ENCODE measurements at places on chromosomes 11 and 22. TPM values are rescaled to one million over a fixed set of nuclear protein-coding genes. Genes with fewer than 3 reads are reported as not detected.

The UQCC3 gene
- polyA plus RNA-seq = 6.4 TPM

The PLAAT5 gene
- 1.3 TPM for polyA plus RNA-seq

The TRIM22 gene
- polyA plus RNA-seq = 28.1 TPM

The SLC43A1 gene
- 18.2 TPM for polyA plus RNA-seq

The SERPIND1 gene
- 0.37 TPM for polyA plus RNA-seq

Data from left lung (tissue), 14 donors.